ENCODE measurements at places on chromosomes 2 and 18.

- DNase-seq, result peak; percentile 74
These were observed 765 bp upstream of the ID2 start for GRCh38 chr2:8680822-8681760.

DNA sequence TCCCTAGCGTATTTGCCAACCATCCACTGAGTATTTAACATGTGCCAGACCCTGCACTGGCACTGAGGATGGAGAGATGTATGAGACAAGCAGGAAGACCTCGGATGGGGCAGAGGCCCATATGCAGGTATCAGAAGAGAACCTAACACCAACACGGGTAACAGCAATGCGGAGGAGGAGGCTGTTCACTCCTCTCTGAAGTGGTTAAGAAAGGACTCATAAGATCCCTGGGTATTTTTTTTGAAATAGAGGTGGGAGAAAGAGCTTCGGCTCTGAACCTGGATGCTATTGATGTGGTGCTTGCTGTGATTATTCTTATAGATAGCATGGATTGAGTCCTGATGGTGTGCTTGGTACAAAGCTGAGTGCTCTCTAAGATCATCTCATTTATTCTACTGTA, 418.3 kb downstream of the LPIN1 start:
- DNase-seq, result no peak

DNA sequence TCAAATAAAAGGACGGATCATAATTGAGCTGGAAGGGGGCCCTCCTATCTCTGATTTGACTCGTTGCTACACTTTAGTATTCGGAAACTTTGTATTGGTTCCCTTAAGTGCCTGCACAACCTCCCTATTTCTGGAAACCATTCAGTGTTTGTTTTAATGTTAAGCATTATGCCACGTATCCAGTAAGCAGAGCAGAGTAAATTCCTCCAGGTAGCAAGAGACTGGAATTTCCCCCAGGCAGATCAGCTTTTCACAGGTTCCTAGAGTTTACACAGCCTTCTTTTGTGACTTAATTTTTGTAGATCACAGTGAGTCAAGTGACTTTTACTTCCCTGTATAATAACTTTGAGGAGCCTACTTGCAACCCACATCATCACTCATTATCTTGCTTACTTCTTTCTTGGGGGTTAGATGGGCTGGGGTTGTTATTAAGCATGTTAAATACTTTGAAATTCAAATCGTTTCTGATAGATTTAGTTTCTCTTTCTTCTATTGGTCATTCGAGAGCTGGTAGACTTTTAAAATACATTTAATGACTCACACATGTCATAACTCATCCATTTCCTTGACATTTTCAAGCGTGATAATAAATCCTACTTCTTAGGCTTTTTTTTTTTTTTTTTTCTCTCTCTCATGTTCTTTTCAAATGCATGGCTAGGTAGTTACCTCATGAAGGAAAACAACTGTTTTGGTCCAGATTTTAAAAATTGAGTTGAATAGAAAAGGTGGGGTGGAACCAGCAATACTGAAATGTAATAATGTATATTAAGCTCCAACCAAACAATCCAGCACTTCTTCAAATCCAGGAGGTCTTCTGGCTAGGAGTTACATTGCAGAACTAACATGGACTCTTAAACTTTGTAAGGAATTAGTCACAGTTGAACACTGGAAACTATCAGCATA, 219.3 kb downstream of the NEDD4L start:
- DNase-seq, result no peak

DNA sequence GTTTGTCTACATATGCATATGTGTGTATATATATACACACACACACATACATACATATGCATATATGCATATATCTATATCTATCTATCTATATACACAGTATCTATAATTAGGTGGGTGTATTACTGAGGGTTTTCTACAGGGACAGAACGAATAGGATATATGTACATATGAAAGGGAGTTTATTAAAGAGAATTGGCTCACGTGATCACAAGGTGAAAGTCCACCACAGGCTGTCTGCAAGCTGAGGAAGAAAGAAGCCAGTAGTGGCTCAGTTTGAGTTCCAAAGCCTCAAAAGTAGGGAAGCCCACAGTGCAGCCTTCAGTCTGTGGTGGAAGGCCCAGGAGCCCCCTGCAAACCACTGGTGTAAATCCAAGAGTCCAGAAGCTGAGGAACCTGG, 756.0 kb upstream of the ACVR2A start:
- no peak for DNase-seq

- DNase-seq, result no peak
These were observed 103.7 kb upstream of the EML6 start for GRCh38 chr2:54619660-54620231.

DNA sequence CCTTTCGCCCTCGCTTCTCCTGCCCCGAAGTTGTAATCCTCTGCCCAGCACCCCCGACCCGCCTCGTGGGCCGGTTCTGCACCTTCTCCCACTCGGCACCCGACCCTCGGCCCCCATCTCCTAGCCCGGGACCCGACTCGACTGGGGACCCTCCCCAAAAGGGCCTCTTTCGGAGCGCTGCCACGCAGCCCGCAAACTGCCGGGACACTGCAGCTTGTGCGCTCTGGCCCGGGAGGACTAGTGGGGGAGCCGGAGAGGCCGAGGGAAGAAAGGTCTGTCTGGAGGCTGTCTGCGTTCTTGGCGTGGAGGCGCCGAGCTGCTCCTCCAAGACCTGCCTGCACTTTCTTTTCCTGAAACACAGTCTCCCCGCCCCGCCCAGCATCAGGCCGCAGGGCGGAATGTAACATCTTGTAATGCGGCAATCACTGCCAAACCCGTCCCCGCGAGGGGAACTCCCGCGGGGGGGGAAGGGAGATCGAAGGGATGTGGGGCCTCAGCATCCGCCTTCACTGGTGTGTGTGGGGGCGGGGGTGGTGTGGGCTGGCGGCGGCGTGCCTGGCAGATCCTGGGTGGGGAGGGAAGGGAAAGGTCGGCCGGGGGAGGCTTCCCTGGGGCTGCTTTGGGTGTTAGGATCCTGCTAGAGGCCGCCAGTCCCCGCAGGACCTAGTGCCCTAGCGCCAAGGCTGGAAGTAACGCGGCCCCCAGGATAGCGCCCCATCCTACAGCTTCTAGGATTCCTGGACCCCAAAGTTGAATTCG, 7.4 kb downstream of the DLX2 start:
- DNase-seq, result peak; percentile 79

- peak; percentile 69 for DNase-seq
These were observed 74.8 kb upstream of the GLI2 start for GRCh38 chr2:120660771-120661459.

- no peak for DNase-seq
These were observed 301.1 kb downstream of the ERBB4 start for GRCh38 chr2:212237350-212238095.

DNA sequence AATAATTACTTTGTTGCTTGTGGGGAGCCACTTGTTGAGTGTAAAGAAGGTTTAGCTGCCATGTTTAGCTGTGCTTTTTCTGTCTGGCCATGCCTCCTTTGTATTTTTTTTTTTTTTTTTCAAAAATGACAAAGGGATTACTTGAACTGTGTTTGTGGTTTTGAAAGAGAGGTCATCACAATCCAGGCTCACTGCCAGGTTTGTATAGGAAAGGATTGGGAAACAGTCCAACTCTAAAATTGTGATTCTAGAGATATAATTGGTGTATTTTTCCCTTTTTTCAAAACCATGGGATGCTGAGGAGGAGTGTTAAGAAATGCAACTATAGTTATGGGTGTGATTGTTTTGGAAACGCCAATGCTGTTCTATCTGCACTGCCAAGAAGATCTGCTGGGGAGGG, 4.3 kb downstream of the ITPRIPL1 start:
- DNase-seq, result no peak

DNA sequence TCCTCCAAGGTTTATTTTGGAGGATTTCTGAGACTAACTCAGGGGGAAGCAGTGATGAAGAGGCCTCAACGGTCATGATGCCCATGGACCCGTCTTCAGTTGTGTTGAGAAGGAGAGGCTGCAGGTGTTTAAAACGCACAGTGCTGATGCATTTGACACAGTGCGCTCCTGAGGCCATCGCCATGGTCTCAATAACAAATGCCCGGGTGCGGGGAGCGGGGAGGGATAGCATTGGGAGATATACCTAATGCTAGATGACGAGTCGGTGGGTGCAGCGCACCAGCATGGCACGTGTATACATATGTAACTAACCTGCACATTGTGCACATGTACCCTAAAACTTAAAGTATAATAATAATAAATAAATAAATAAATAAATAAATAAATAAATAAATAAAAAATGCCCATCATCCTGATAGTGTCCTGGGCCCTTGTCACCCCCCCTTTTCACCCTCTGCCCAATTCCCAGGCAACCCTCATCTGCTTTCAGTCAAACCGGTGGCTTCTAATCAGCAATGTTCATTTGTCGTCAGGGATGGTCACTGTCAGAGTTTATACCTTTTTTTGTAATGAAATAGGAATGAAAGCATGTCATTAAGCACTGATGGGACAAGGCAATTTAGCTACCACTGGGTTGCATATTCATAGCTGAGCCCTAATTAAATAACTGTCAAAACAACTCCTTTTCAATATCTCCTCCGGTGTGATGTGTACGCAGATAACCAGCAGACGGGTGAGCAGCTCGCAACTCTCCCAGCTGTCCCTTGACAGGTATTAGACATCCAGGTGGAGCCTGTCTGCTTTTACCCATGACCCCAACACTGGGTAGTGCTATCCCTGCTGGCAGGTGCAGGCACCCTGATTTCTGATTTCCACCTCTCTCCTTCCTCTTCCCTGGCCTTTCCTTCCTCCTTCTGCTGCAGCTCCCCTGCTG, 95.9 kb downstream of the KCNF1 start:
- no peak for DNase-seq

Data from right cardiac atrium (tissue), 5 donors.